ENCODE measurements at places on chromosomes 2 and 18.

- no peak for DNase-seq
- H3K4me3 ChIP-seq = no peak overlapping the region
- H3K27ac ChIP-seq = no peak overlapping the region
- H3K27me3 ChIP-seq = no peaks in the 10 kb centered on the region
- no peaks in the 10 kb centered on the region for H3K4me1 ChIP-seq
- peaks cover 7% of the 10 kb centered on the region for H3K36me3 ChIP-seq
Observed at GRCh38 chr18:56775701-56776100, 124.5 kb downstream of the WDR7 start.

DNA sequence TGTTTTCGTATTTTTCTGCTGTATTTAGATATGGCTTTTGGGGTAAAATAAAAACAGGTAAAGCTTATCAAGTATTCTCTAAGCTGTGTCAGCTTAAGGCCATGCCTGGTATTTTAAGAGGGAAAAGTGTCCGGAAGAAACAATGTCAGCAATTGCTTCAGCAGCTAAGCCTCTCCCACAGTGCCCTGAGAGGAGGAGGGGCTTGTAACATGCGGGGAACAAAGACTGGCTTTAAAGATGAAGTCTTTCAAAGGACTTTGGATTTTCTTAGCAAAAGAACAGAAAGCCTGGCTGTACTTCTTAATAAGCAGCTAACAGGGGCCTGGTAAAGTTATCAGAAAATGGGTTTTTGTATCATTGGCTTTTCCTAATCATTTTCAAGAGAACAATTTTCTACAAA, 102.8 kb downstream of the PXDN start:
- H3K4me3 ChIP-seq = no peak overlapping the region
- DNase-seq = no peak
- H3K4me1 ChIP-seq = no peaks in the 10 kb centered on the region
- H3K27ac ChIP-seq = no peak overlapping the region
- H3K27me3 ChIP-seq = no peaks in the 10 kb centered on the region

GRCh38 chr2:65710779-65711295, 278.4 kb upstream of the SPRED2 start:
- no peak for DNase-seq
- H3K27me3 ChIP-seq = no peaks in the 10 kb centered on the region
- H3K36me3 ChIP-seq = no peaks in the 10 kb centered on the region
- H3K27ac ChIP-seq = no peak overlapping the region
- H3K4me1 ChIP-seq = no peaks in the 10 kb centered on the region
- no peak overlapping the region for H3K4me3 ChIP-seq

DNA sequence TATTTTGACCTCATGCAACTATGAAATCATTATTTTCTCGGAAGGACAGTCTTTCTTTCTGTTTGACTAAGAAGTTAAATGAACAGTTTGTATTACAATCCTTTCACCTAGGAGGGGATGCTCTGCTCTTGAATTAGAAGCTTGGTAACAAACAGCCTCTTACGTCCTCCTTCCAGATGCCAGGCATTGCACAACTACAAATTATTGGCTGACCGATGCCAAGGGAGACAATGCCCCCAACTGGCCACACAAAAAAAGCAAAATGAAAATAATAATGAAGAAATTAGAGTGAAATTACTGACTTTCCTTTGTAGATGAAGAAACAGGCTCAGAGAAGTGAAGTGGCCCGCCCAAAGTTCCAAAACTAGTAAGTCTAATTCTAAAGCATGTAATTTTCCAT, 177.9 kb downstream of the CYRIA start:
- no peak overlapping the region for H3K27ac ChIP-seq
- H3K36me3 ChIP-seq = no peaks in the 10 kb centered on the region
- no peaks in the 10 kb centered on the region for H3K4me1 ChIP-seq
- H3K27me3 ChIP-seq = peaks cover 2% of the 10 kb centered on the region

- no peaks in the 10 kb centered on the region for H3K36me3 ChIP-seq
- no peak overlapping the region for H3K27ac ChIP-seq
- no peak overlapping the region for H3K4me3 ChIP-seq
- H3K27me3 ChIP-seq = peaks cover 8% of the 10 kb centered on the region
Observed at GRCh38 chr18:61803393-61803792, 89.4 kb downstream of the RNF152 start.
